ENCODE measurements at places on chromosomes 13 and 19.

DNA sequence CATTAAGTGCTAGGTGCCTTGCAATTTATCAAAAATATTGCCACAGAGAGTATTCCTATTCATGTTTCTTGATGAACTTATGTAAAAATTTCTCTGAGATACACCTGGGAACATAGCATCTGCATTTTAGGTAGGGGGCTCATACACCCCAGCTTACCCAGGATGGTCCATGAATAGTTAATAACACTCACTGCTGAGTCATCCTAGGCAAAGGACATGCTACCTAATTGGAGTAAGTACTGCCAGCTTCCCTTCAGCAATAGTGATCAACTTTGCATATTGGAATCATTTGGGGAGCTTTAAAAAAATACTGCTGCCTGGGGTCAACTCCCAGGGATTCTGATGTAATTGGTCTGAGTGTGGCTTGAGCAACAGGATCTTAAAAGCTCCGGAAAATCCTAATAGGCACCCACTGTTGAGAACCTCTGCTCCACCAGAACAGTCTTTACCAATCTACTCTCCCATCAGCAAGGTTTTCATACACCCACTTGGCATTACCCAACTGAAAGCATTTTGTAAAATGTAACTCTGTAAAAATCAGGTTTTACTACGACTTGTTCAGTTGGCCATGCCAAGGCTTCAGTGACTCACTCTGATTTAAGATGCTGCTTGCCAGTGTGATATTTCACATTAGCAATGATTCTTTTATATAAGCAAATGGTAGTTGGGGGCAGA, 67.2 kb upstream of the FNDC3A start:
- DNase-seq: no peak

- no peak for DNase-seq
Measured at GRCh38 chr13:43401361-43401760, 378.0 kb downstream of the DNAJC15 start.

- no peak for DNase-seq
Measured at GRCh38 chr19:38059897-38060296, 152.9 kb downstream of the SIPA1L3 start.

GRCh38 chr19:41220811-41221210, 1.8 kb downstream of the AXL start:
- DNase-seq: no peak

DNA sequence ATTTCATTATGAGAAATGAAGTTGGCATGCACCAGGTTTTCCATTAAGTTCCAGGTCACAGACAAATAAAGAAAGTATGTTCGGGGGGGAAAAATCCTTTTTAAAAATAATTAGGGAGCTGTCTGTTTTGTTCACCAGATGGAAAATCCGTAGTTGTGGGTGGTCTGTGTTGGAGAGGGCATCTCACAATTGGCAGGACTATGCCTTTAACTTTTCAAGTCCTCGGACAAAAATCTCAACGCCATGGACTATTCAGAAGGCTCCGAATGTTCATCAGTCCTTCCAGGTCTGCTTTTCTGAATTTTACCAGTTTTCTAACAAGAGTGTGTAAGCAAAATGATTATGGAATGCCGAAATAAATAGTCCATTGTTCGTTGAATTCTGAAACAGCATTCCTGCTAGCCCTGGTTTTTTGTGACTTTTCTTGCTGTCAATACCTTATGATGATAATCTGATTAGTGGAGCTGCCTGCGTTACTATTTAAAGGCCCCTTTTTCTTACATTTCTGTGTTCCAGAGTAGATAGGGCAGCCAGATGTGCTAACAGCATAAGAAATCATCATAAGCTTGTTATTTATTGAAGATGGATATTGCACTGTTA, 146.9 kb downstream of the TM9SF2 start:
- DNase-seq: no peak

GRCh38 chr19:29044037-29044436, 168.9 kb downstream of the UQCRFS1 start:
- no peak for DNase-seq

GRCh38 chr19:873084-873483, 13.6 kb downstream of the CFD start:
- no peak for DNase-seq

- DNase-seq: no peak
Measured at GRCh38 chr13:43223216-43223615, 199.8 kb downstream of the DNAJC15 start.

- no peak for DNase-seq
Measured at GRCh38 chr13:48678316-48678715, 24.6 kb downstream of the CYSLTR2 start.

DNA sequence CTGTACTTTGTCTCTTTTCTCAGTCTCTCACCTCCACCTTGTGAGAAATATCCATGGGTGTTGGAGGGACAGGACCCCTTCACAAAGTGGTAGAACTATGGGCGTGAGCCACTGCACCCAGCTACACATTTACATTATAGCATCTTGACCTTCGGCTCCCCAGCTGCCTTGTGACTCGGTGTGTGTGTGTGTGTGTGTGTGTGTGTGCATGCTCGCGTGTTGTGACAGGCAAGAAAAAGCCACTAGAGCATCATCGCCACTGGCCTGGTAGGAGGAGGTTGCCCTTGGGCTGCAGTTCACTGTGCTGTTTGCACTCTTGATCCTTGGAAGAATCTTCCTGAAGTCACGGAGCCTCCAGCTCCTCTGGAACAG, 13.7 kb upstream of the ZNF888 start:
- no peak for DNase-seq

DNA sequence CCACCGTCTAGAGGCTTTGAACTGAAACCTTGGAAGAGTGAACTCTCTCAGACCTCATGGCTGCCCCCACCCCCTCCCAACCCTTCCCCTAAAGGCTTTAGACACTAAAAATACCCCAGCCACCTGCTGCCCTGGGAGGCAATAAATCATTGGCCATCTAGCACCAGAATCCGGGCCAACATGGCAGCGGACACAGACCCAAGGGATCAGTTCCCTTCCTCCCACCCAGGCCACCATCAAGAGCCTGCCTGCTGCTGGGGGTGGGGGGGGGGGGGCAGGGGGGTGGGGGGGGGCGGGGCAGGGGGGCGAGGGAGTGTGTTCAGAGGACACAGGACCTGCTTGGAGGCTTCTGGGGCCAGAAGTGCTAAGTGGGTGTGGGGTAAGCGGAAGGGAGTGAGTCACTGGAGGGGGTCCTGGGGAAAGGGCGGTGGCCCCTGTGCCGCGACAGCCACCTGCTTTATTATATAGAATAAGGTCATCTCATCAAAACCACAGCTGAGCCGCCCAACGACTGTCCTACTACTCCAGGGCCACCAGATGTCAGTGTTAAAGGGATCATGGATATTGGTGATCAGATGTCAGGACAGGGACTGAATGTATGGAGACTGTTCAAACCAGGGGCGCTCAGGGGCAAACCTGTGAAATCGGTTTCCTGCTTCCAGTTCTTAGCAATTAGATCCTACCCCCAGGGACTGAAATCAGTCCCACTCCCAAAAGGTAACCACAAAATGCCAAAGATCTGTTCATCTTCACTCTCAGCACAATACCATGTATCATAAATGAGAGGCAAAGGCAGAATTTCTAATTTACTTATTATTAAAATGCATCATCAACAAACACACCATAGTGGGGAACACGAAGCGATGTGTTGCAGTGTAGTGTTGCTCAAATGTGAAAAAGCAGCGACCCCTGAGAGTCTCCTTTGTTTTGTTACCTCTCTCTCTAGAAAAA, 24.3 kb downstream of the ARL11 start:
- no peak for DNase-seq

DNA sequence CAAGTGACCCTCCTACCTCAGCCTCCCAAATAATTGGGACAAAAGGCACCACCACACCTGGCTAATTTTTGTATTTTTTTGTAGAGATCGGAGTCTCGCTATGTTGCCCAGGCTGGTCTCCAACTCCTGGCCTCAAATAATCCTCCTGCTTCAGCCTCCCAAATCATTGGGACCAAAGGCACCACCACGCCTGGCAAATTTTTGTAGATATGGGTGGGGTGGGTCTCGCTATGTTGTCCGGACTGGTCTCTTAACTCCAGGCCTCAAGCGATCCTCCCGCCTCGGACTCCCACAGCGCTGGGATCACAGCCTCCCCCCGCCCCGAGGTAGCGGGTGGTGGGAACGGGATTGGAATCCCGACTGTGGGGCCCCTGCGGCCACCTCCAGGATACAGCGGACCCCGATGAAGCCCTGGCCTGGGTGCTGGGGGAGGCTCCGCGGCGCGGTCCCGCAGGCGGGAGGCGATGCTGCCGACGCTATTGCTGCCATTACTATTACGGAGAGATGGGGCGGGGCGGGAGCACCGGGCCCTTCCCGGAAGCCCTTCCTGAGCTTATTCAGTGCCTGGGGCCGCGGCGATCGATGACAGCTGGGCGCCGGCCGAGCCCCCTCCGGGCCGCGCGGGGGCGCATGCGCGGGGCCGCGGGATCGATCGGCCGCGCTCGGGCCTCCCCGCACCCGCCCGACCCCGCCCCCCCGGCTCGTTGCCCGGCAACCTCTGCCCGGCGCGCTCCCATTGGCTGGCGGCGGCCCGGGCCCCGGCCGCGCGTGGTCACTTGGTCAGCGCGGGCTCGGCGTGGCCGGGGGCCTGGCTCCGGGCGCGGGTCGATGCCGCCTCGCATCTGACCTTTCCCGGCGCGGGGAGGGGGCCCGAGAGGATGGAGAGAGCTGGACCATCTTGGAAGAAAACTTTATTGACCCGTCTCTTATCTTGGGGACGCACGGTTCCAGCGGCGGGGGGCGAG, 27.9 kb upstream of the ONECUT3 start:
- peak; percentile 16 for DNase-seq

DNA sequence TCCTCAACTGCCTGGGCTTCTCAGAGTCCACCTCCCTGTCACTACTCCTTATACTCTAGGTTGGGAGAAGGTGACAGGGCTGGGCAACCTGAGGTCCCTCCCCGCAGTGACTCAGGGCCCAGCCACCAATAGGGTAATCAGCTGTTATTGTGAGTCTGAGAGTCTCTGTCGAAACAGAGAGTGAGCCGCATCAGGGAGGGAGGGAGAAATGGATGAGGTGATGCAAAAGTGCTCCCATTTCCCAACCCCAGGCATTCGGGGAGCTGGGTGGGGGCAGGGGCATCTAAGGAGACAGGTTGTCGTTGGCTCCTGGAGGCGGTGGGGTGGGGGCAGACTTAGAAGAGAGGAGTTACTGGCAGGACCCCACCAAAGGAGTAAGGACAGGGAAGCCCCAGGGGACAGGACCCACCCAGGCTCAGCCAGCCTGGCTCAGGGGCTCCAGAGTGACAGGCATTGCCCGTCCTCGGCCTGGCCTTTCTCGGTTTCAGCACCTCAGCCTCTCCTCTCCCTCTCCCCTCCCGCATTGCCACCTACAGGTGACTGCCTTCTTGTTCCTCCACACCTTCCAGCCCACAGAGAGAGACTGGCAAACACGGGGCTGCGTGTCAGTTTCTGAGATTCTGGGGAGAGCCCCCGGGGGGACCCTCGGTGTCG, at the start of gene DMKN:
Gene DMKN, minus strand, starts transcription at position 22 of the 654 bp plus-strand sequence. CDS start 174 bp downstream, outside the sequence.
- no peak for DNase-seq

GRCh38 chr19:16206046-16206605, 8.4 kb downstream of the AP1M1 start:
- no peak for DNase-seq

DNA sequence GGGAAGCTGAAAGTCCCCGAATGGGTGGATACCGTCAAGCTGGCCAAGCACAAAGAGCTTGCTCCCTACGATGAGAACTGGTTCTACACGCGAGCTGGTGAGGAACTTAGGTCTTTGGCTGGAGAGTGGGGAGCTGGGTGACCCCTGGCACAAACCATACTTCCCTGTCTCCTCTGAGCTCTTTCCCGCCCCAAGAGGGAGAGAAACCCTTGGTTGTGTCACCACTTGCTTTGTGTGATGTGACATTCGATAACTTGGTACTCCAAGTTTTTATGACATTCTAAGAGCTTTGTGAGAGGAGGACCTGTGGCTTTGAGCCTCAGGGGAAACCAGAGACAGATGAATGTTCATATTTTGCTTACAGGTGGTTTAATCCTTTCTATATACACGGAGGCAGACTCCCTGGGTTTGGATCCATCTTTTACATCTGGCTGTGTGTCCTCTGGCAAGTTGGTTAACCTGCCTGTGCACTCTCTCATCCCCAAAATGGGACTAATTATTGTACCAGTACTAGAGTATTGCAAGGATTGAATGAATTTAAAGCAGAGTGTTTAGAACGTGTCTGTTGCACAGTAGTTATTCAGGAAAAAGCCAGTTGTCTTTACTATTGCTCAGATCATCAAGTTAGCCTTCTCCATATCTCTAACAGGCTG, 1.2 kb downstream of the RPS19 start:
- DNase-seq: peak; percentile 47

DNA sequence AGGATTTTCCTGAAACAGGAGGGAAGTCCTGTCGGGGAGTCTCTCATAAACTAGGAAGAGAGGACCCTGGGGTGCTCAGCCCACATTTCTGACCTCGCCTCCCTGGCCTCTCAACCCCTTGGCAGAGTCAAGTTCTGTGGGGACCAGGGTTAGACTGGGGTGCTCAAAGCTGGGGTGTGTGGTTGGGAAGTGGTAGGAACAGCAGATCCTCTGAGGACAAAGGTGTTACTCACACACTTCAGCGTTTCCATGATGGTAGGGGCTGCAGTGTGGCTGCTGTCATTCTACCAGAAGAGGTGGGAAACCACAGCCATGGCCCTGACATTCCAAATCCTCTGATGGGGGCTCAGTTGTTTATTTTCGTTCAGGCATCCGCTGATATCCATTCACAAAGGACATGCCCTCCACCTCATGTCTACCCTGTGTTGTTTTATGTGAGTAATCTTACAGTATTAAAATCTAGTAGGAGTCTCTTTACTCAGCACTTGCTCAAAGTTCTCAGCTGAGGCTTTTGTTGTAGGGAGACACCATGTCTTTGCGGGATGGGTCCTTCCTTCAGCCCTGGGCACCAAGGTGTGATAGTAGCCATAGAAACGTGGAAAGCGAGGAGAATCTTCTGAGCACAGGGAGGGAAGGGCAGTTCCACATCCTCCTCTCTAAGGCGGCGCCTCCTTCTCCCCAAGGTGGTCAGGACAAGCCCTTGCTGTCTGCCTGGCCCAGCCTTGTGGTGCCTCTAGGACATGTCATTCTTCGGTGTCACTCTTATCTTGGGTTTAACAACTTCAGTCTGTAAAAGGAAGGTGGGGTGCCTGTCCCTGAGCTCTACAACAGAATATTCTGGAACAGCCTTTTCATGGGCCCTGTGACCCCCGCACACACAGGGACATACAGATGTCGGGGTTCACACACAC, 1.5 kb downstream of the KIR2DL3 start:
- DNase-seq: no peak

DNA sequence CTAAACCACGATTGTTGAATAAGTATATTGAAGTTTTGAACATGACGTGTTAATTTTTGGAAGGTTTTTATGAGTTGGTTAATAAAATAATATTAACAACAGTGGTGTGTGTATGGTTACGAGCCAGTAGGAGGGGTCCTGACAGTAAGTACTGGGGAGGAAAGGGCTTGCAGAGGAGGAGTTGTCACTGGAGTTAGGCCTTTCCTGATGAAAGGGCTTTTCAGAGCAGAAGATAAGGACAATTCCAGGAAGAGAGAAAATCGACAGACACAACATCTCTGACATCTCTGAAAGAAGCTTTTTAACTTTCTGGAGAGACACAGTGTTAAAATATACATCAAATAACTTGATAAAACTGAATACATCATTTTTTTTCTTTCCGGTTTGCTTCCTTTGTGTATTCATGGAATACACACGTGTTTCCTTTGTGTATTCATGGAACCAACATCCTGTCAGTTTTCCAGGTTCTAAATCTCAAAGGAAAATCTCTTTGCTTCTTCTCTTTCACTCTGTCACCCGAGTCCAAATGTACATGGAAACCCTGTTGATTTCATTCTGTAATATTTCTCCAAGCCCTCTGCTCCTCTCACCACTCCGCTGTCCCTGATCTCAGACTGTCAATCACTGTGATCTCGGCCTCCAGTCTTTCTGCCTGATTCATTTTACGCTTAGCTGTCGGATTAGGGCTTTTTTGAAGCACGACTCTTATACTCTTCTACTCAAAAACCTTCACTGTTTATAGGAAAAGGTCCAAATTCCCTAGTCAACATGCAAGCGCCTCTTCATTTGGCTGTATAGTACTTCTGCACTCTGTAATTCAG, 374.4 kb downstream of the DLEU7 start:
- no peak for DNase-seq
